ENCODE measurements at places on chromosomes 3 and 15. TPM values are rescaled to one million over a fixed set of nuclear protein-coding genes. Genes with fewer than 3 reads are reported as not detected.

The STT3B gene
- 65.1 TPM for total RNA-seq

The MLF1 gene
- 8.3 TPM for total RNA-seq

The GPR160 gene
- total RNA-seq = 26.4 TPM

The ZNF660 gene
- 6.3 TPM for total RNA-seq

The FRMD5 gene
- total RNA-seq = 1.3 TPM

The ATP13A5 gene
- not detected for total RNA-seq

The SV2B gene
- total RNA-seq = 0.78 TPM

The GRM2 gene
- 0.26 TPM for total RNA-seq

The GOLGA6A gene
- not detected for total RNA-seq

- no peaks in the 10 kb centered on the region for H3K4me1 ChIP-seq
- no peak overlapping the region for H3K27ac ChIP-seq
- H3K27me3 ChIP-seq = no peaks in the 10 kb centered on the region
Observed at GRCh38 chr3:172832983-172833382, 82.5 kb downstream of the ECT2 start.

- H3K4me3 ChIP-seq = no peak overlapping the region
- no peaks in the 10 kb centered on the region for H3K27me3 ChIP-seq
- no peak for DNase-seq
- no peaks in the 10 kb centered on the region for H3K36me3 ChIP-seq
- H3K27ac ChIP-seq = no peak overlapping the region
Observed at GRCh38 chr3:80889535-80889934, 871.9 kb downstream of the GBE1 start.

DNA sequence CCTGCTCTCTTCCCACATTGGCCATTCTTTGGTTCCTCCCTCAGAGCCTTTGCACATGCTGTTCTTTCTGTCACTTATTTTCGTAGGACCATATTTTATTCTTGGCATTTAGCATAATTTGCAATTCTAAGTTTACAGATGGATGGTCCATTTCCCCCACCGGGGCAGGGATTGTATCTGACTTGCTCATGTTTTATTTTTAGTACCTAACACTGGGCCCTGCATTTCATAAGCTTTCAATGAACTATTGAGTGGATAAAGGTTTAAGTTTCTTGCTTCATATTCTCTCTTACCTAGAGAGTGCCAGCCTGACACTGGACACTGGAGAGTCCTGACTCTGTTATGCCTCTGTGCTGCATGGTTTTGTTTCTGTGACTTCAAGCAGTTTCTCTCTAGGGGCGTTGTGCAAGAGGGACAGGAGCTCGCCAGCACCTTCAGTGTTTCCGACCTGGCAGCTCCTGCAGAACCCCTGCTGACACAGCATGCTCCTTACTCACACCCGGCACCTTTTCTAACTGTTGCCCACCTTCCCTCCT, 87.4 kb downstream of the FLNB start:
- H3K27me3 ChIP-seq = no peaks in the 10 kb centered on the region
- H3K27ac ChIP-seq = no peak overlapping the region
- no peak for DNase-seq
- H3K36me3 ChIP-seq = peaks cover 8% of the 10 kb centered on the region

DNA sequence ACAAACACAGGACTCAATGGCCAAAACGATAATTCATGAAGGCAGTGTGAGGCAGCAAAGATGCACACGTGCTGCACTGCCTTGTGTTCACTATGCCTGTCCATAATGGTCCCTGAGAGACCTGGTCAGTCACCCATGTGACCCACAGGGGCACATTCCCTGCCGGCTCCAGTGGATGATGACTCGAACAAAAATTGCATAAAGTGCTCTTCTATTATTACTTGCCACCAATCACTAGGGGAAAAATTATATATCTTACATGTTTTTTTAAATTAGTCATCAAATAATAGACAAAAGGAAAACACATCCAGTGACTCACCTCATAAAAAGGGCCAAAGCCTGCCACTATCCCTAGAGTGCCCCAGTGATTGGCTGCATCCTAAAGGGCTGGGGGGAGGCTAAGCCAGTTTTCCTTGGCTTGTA, 47.5 kb downstream of the UBP1 start:
- H3K36me3 ChIP-seq = peaks cover 8% of the 10 kb centered on the region
- no peak for DNase-seq
- no peak overlapping the region for H3K27ac ChIP-seq
- no peak overlapping the region for H3K4me3 ChIP-seq
- H3K27me3 ChIP-seq = no peaks in the 10 kb centered on the region

DNA sequence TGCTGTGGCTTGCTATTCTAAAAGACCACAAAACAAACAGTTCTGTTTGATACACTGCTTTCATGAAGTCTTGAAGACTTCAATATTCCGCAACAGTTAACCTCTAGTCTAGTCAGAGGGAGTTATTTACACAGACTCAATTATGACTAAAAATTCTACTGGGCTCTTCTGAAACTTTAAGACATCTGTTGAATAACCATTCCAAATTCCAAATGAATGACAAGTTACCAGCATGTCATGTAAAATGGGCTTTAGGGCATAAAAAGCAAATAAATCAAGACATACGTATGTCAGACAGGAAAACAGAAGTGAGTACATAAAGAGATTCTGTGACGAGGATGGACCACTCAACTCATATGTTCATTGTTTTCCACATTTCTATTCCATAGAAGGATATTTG, 93.9 kb downstream of the PLOD2 start:
- H3K27me3 ChIP-seq = no peaks in the 10 kb centered on the region
- no peak overlapping the region for H3K4me3 ChIP-seq
- DNase-seq = no peak
- H3K36me3 ChIP-seq = no peaks in the 10 kb centered on the region

DNA sequence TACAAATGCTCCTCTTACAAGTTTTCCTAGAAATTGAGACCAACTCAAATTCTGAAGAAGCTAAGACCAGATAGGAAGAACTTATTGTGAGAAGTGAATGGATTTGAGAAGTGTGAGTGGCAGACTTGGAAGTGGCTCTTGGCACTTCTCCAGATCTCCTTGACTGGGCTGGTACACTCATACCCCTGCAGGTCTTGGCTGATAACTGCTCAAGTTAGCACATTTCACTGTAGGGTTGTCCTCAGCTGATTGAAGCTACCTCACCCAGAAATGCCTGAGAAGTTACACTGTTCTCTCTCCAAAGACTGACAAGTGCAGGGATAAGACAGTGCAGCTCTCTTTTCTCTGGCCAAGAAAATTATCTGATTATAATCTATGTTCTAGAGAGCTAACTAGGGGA, 16.5 kb upstream of the CLDN1 start:
- DNase-seq = peak; percentile 39
- H3K36me3 ChIP-seq = no peaks in the 10 kb centered on the region
- no peak overlapping the region for H3K4me3 ChIP-seq
- no peaks in the 10 kb centered on the region for H3K4me1 ChIP-seq
- no peaks in the 10 kb centered on the region for H3K27me3 ChIP-seq

DNA sequence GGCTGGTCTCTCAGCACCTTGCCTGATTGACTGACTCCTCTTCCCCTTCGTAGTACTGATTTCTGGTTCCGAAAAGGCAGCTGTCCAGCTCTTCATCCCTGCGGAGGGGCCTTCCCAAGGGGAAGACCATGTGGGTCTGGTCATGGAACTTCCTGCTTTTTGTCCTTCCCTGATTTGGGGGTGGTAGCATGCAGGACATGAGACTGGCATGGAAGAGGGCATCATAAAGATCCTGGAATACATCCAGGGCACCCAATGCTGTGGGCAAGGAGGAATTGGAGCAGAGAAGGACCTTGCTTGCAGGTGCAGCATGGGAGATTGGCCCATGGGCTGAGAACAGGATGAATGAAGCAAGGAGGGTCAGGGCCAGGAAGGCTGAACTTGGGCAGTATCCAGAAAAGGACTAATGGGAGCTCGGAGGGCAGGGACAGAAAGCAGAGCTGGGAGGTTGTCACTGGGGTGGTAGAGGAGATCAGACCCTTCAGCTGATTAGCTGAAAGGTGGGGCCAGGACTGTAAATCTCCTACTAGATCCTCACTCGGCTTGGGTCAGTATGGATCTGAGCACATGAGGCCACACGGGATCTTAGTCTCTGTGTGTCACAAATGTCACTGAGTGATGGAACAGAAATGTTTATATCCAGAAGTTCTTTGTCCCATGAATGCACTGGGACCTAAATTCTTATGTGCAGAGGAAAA, 59.5 kb downstream of the AMOTL2 start:
- no peak overlapping the region for H3K4me3 ChIP-seq
- no peaks in the 10 kb centered on the region for H3K27me3 ChIP-seq
- H3K4me1 ChIP-seq = peaks cover 50% of the 10 kb centered on the region
- no peaks in the 10 kb centered on the region for H3K36me3 ChIP-seq
- DNase-seq = no peak
- peak overlapping the region; percentile 88 for H3K27ac ChIP-seq

DNA sequence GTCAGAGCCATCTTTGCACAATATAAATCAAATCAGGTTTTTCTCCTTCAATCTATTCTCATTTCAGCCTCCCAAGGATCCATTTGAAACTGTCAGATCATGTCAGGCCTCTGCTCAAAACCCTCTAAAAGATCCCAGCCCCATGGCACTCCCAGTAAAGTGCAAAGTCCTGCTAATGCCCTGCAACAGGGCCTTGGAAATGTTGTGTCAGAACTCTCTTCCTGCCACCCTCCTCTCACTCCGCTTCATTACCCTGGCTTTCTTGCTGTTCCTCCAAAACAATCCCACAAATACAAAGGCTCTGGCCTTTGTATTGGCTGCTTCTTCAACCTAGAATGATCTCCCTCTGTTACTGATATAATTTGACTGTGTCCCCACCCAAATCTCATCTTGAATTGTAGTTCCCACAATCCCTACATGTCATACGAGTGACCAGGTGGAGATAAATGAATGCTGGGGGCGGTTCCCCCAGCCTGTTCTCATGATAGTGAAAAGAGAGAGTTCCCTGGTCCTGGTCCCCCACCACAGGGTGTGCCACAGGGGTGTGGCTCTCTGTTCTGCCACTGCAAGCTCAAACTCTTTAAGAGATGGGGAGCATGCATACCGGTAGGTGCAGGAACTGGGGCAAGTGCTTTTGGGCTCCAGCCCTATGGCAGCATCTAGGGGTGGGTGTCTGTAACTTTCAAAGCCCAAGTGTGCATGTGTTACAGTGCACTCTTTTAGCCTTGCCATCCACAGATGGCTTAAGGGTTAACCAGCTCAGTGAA, 22.9 kb upstream of the TRA2B start:
- DNase-seq = no peak
- no peaks in the 10 kb centered on the region for H3K27me3 ChIP-seq
- H3K4me3 ChIP-seq = no peak overlapping the region
- peak overlapping the region; percentile 48 for H3K27ac ChIP-seq

DNA sequence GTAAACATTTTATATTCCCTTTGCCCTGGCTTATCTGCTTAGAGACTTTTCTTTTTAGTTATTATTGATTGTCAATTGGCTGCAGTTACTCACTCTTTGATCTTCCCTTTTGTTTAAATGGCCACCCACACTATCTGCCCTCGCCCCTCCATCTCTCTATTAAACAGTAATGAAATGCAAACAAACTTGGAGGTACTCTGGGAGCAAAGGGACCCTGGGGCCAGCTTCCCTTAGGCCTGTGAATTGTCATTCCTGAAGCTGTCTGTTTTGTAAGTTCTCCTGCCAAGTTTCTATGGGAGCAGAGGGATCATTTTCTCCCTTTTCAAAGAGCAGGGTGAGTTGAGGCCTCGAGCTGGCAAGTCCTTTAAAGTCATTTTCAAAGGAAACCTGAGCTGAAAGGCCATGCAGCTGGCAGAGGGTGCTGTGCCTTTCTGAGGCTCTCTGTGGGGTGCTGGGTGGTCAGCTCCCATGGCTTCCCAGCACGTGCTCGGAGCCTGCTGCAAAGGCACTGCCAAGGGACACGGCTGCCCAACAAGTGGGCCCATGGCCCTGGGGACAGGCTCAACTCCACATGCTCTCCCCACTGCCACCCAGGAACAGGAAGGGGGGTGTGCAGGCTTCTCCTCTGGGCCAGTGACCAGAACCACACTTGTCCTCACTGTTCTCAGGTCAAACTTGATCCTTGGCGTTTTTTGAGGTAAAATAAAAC, 17.4 kb upstream of the RTP2 start:
- no peaks in the 10 kb centered on the region for H3K27me3 ChIP-seq
- peak overlapping the region; percentile 27 for H3K27ac ChIP-seq
- no peak for DNase-seq
- no peak overlapping the region for H3K4me3 ChIP-seq
- H3K36me3 ChIP-seq = peaks cover 32% of the 10 kb centered on the region

DNA sequence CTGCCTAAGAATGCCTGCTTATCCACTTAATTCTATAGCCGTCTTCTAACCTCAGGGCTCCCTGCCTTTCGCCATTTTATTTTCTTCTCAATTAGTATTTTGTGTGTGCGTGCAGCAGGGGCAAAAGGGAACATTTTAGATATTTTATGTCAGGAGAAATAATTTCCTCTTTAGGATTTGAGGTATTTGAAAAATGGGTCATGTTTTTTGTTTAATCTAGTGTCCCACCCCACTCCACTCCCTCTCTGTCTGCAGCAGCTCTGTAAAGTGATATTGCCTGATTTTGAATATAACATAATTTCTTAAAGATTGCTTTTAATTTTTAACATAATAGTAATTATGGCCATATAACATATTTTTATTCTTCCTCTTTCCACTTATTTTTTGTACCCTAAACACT, 593.2 kb upstream of the DPPA4 start:
- H3K4me3 ChIP-seq = no peak overlapping the region
- DNase-seq = no peak
- H3K27me3 ChIP-seq = no peaks in the 10 kb centered on the region
- no peaks in the 10 kb centered on the region for H3K36me3 ChIP-seq

GRCh38 chr15:55649058-55649423, 60.9 kb upstream of the PYGO1 start:
- H3K4me3 ChIP-seq = no peak overlapping the region
- no peak overlapping the region for H3K27ac ChIP-seq
- no peaks in the 10 kb centered on the region for H3K4me1 ChIP-seq
- H3K27me3 ChIP-seq = no peaks in the 10 kb centered on the region
- no peaks in the 10 kb centered on the region for H3K36me3 ChIP-seq
- no peak for DNase-seq
